Fibroblast of skin of back (primary cell): ENCODE measurements at places on chromosomes 7 and 10.

DNA sequence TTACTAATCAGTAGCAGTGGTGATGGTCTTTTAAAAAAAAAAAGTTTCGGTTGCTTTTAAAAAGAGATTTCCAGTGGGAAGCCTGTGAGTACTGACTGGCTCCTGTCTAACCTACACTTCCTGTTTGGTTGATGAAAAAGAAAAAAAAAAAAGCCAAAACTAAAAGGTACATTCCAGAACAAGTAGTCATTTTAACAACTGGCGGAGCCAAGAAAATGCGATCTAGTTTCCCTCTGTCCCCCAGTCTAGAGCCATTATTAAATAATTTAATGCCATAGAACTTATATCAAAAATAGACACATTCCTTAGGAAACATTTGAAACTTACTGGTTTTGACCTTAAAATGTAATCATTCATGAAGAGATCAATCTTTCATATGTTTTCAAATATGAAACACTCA is 254.2 kb upstream of the C7orf33 start:
- no peak for DNase-seq

GRCh38 chr10:88991161-88991898 is 732 bp downstream of the FAS start:
- peak; percentile 72 for DNase-seq

DNA sequence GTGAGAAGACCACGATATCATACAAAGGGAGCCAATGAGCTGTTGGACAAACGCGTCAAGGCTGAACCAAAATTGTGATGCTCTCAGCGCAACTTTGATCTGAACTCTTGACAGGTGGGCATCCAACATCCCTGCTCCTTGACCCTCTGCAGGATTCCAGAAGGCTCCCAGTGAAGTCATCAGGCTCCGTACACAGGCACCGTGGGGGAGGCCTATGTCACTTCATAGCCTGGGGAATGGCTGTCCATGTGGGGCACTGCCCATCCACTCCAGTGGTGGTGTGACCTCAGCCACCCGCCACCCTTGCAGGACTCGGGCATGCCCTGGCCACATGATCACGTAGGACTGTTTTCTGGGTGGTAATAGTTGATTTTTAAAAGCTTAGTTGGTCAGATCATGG is 233.8 kb upstream of the GRB10 start:
- no peak for DNase-seq

DNA sequence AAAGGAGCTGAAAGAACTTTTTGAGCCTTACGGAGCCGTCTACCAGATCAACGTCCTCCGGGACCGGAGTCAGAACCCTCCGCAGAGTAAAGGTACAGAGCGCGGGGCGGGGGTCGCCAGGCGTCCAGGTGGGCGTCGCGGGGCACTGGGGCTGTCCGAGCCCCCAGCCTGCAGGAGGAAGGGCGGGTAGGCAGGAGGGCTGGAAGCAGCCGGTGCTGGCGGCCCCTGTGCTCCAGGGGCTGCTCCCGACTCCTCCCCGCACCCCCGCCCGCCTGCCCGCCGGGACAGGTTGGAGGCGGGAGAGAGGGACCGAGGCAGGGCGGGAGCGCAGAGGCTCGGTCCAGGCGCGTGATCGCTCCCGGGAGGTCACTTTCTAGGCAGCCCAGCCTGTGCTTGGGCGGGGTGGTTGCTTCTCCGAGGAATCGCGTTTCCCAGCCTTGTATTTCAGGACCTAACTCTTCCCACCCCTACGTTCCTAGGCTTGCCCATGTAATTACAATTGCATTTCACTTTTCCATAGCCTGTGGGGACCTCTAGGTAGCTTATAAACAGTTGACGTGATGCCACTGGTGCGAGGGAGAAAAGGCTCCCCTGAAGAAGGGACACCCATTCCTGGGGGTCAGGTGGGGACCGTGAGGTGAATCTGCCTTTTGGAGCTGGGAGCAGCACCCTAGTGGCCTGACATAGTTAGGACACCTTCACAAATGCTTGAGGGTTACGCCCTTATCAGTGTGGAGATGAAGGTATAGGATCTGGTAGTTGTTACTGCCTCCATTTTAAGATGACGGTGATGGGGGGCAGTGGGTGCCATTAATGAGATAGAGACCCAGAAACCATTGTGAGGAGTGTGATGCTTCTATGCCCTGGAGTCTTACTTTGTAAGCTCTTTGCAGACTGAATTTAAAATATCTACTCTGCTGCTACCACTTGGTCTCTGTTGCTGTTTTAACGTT is 148.2 kb downstream of the CELF2 start:
- DNase-seq: peak; percentile 15

DNA sequence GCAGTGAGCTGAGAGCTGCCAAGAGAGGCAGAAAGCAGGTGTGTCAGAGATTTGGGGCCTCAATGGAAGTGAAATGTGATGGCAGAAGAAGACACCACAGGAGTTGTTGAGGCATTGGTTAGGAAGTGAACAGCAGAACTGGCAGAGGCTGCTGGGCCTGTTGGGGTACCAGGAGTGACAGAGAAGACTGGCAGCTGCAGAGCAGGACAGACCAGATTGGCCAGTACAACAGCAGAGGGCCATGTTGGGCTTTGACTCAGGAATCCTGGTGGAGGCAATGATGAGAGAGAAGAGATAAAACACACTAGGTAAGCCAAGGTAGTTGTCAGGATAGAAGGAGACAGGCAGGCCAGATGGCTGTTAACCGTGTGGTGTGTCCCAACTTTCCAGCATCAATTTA is 19.9 kb upstream of the HERPUD2 start:
- DNase-seq: no peak

DNA sequence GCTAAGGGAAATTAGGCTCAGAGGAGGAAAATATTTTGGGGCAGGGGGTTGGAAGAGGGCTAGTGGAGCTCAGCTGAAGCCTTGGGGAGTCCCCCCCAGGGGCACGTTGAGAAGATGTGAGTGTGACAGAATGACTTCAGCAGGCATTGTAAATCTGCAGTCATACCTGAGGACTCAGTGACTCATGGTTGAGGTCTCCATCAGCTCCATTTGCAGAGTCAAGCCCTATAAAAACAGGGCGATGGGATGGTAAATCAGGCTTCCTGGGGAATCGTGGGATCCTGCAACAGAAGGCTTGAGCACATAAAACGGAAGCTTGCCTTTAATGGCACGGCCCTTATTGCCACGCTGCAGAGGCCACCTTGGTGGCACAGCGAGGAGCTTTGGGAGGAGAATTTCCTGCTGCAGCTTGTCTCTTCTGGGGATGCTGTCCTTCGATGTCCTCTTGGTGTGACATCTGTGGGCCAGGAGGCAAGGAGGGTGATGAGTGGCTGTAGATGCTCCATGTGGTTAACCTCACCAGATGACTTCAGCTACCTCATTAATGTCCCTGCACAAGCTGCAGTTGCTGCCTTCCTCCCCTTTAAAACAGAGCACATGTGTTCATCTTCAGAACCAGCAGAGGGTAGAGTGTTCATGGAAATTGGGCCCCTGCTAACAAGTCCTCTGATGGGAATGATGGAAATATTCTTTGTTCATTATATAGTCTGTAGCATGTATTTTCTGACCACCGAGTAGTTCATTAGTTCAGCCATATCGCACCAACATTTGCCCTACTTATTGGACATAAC is 285.9 kb downstream of the LRMDA start:
- peak; percentile 3 for DNase-seq

DNA sequence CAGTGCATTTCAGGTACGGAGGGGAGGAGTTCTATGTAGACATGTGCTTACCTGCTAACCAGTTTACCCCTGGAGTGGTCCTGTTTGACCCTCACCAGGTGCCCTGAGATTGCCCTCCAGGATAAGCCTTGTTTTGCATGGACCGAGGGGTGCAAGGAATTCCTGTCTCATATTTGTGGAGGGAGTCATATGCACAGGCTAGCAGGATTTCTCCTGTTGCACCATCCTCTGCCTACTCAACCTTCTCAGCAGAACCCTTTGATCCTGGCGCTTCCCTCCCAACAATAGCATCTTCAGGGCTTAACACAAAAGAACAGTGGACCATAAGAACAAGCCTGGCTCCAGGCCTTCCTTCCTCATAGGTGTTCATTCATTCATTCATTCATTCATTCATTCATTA is 7.2 kb downstream of the TRPV6 start:
- no peak for DNase-seq

DNA sequence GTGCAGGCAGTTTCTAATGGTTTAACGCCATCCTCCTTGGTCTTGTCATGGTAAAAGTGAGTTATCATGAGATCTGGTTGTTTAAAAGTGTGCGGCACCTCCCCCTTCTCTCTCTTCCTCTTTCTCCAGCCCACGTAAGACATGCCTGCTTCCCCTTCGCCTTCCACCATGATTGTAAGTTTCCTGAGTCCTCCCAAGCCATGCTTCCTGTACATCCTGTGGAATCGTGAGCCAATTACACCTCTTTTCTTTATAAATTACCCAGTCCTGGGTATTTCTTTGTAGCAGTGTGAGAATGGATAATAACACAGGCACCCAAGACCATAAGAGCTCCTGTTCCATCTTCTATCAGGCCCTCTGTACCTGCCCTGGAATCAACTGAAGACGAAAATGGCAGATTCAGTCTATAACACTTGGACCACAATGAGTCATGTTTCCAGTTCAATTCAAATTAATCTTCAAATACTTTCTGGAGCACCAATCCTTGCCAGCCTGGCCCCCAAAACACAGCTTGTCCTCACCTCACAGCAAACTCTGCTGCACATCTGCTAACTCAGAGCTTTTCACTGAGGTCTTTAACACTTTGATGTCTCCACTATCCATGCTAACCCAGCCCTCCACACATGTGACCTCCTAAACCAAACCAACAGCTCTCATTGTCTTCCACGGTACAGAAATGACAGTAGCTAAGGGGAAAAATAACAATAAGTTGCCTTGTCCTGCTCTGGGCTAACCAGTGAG is 73.2 kb downstream of the SFMBT2 start:
- DNase-seq: no peak

DNA sequence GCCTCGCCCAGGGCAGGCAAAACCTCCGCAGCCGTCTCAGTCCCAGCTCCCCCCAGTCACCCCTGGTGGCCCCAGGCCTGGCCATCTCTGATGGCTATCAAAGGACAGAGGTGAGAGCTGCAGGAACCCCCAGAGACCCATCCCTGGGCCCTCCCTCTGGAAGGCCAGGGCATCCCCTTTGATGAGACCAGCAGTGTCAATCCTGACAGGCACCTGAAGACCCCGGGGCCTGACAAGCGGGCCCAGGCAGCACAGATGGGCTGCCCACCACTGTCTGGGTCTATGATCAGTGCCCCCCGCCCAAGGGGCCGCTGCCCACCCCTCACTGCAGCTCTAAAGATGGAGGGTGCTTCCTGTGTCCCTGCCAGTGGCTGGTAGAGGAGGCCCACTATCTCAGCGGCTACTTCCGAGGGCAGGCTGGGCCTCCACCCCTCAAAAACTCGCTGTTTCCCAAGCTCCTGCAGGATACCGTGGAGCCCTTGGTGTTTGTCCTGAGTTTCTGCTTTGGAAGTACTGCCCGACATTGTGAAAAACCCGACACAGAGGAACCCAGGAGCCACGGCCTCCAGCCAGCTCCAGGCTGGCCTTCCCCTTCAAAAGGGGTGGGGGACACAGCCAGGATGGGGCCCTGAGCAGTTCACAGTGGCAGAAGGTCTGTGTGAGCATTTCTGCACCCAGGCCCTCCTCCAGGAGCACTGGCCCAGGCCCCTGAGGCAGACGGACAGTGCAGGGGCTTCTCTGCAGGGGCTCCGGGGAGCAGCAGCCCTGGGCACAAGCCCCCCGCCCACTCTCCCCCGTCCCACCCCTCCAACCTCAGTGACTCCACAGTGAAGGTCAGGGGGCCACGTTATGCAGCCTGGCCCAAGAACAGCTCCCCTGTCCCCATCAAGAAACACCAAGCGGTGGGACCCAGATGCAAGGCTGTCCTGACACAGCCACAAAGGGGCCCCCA is 99.2 kb downstream of the PDGFA start:
- DNase-seq: no peak

DNA sequence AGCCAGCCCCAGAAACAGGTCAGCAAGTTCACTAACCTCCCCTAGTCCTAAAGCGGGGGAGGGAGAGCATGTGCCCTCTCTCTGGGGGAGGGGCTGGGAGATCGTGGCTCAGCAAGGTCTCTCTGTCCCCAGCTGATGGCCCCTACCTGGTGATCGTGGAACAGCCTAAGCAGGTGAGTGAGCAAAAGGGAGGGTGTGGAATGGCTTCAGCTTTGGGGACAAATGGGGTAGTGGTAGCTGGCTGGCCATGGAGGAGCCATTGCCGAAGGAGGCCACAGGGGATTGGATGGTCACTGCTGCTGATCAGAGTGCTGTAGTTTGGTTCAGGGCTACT is 779 bp downstream of the NFKB2 start:
- no peak for DNase-seq

DNA sequence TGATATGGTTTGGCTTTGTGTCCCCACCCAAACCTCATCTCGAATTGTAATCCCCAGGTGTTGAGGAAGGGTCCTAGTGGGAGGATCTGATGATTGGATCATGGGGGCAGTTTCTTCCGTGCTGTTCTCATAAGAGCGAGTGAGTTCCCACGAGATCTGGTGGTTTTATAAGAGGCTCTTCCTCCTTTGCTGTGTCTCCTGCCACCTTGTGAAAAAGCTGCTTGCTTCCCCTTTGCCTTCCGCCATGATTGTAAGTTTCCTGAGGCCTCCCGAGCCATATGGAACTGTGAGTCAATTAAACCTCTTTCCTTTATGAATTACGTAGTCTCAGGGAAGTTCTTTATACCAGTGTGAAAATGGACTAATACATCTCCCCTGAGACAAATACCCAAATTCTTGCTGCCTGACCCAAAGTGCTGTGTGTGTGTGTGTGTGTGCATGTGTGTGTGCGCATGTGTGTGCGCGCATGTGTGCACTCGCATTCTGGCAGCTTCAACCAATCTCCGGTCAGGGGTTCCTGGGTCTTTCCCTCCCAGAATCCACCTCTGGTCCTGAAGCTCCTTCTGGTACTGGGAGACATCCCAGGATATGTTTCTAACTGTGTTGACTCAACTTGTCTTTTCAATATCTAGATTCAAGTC is 98.1 kb upstream of the LRRC4 start:
- DNase-seq: no peak

- no peak for DNase-seq
These were observed 615.4 kb downstream of the DNAJB6 start for GRCh38 chr7:157952050-157952667.

DNA sequence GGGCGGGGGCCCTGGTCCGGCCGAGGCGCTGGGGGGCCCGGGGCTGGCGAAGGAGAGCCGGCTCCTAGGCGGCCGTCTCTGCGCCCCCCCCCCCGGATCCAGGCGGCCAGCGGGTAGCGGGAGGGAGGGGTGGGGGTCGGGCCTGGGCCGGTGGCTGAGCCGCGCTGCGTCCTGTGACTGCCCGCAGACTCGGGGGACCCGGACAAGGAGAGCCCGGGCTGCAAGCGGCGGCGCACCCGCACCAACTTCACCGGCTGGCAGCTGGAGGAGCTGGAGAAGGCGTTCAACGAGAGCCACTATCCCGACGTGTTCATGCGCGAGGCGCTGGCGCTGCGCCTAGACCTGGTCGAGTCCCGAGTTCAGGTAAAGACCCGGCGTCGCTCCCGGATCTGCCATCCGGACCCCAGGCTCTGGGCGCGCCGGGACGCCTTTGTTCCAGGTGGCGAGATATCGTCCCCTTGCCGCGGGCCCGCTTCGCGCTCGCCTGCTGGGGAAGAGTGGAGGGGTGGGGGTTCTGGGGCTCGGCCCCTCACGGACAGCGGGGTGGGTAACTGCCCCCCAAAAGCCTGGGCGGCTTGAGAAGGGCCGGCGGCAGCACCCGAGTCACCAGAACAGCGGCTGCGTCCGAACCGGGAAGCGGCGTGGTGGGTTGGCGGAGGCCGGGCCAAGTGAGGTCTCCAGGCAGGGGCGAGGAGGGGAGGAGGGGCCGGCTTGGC is 819 bp downstream of the UNCX start:
- no peak for DNase-seq

- peak; percentile 51 for DNase-seq
These were observed 66.4 kb downstream of the EXOC6 start for GRCh38 chr10:92914478-92915325.
